ENCODE measurements at places on chromosomes 6 and 20.

- DNase-seq: peak; percentile 27
Measured at GRCh38 chr6:43758617-43759050, 11.4 kb upstream of the VEGFA start.

GRCh38 chr6:147892476-147892875, 384.0 kb downstream of the SAMD5 start:
- no peak for DNase-seq

DNA sequence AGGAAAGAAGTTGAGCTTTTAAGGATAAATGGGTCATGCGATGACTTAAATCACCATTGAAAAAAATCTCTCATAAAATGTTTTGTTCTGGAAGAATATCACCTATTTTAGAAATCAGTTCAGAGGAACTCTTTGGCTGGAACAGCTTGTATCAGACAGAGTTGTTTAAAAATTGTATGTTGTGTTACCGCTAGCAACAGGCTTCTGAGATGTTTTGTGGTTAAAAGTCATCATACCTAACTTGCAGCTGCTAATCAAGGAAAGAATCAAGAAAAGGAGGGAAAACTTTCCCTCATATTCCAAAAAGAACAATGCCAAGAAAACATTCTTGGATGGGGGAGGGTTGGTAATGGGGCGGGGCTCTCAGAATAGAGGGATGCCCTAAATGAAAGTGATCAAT, 220.7 kb upstream of the CITED2 start:
- no peak for DNase-seq

GRCh38 chr20:47019121-47019824, 124.6 kb downstream of the EYA2 start:
- no peak for DNase-seq

DNA sequence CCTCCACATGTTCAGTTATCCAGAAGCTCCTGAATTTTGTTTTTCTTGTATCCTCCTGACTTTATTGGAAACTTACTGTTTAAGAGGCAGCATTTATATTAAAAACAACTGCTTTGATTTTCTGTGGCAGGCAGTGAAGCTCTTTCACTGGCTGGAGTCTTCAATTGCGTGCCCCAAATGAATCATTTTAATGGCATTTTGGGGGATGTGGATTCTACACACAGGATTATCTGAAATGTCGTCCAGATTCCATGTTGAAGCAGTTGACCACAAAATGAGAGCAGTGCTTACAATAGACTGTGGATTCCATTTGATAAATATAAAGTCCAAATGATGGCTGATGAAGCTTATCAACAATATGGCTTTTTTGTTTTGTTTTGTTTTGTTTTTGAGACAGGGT, 41.0 kb upstream of the HIVEP1 start:
- no peak for DNase-seq

DNA sequence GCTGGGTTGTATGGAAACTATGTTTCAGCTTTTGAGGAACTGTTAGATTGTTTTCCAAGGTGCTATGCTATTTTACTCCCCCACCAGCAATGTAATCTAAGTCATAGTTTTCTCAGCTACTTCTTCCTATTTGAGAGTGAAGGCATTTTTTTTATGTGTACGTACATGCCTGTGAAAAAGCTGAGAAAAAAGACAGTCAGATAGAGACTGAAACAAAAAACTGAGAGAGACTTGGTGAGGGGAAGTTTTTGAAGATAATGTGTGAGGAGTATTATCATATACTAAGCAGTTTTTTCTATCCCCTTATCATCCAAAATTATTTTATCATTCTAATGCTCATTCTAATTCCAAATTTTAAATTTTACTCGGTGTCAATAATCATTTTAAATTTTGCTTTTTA, 780.0 kb downstream of the BCKDHB start:
- no peak for DNase-seq

- DNase-seq: no peak
Measured at GRCh38 chr6:42217157-42217518, 523 bp downstream of the MRPS10 start.

DNA sequence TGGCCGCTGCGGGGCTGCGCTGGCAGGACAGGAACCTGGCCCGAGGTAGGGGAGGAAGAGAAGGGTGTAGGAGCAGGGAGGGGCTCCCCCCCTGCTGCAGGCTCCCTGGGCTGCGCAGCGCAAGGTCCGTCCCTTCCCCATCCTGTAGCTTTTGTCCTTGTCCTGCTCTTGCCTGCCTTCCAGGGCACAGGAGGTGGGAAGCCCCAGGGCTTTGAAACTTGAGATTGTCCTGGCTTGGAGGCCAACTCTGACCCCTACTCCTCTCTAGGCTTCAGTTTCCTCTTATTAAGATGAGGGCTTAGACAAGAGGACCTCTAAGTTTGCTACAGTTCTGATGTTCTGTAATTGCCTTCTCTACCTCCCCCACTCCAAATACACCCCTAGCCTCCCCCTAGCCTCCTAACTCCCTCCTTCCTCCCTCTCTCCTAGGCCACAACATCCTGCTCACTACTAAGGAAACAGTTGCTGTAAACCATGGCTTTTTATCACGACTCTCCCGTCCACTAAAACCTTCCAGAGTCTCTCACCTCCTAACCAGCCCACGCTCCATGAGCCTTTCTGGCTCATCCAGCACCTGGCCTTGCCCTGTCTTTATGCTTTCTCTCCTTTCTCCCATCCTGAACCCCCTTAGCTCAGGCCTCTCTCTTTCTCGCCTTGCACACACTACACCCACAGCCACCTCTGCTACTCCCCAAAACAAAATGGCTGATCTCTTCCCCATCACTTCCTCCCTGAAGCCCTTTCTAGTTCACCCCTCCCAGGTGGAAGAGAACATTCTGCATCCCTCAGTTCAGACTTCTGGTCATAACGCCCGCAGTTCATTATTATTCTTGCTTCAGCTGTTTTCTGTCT, 10.2 kb downstream of the UNC5CL start:
- DNase-seq: no peak
